Upper lobe of left lung (tissue), 6 donors: ENCODE measurements at places on chromosomes 2 and 18. TPM values are rescaled to one million over a fixed set of nuclear protein-coding genes. Genes with fewer than 3 reads are reported as not detected.

DNA sequence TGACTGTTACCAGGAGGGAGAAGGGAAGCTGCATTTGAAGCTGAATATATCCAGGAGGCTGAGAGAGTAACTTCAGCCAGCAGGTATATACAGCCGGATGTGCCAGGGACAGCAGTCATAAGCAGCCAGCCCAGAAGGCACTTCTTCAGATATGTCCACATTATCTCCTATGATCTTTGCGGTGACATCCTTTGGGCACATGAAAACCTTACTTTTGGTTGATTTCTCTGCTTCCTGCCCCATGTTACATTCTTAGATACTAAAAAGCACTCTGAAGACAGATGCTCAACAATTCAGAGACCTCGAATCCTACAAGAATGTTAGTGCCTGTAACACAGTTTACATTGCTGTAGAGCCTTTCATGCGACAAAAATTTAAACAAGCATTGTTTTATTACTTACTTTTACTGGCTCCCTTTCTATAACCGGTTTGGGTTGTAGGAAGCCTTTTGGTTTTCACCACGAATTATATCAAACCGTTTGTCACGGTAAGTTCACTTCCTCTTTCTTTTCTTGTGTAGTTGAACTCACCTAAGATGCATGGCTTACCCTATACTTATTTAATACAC lies 50.3 kb upstream of the TLK1 start:
- no peak for DNase-seq

DNA sequence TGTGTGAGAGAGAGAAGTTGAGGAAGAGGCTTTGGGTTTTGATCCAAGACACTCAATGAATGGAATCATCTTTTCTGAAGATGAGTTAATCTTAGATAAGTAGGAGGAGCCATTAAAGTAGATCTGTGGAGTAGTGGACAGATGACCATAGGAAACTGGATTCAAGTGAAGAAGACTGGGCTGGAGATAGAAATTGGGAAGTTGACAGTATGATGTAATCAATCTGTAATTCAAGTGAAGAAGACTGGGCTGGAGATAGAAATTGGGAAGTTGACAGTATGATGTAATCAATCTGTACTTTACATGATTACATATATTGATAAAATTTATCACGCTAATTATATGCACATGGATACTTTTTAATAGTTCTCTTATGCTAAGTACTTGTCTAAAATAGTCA lies 92.8 kb downstream of the PHLPP1 start:
- DNase-seq: no peak

GRCh38 chr2:45299361-45299760 lies 290.1 kb upstream of the SIX2 start:
- no peak for DNase-seq

GRCh38 chr2:74957886-74958273 lies 563 bp upstream of the POLE4 start:
- no peak for DNase-seq

GKN2 gene
- 11.2 TPM for total RNA-seq

CIDEA gene
- total RNA-seq: not detected

SERPINB11 gene
- not detected for total RNA-seq

CTAGE1 gene
- not detected for total RNA-seq

MRO gene
- 0.46 TPM for total RNA-seq

MYO5B gene
- total RNA-seq: 95.2 TPM

ONECUT2 gene
- total RNA-seq: not detected
